ENCODE measurements at places on chromosomes 12 and 14. TPM values are rescaled to one million over a fixed set of nuclear protein-coding genes. Genes with fewer than 3 reads are reported as not detected.

Gene TMEM116
- total RNA-seq, result 17.1 TPM

Gene RILPL2
- total RNA-seq, result 15.4 TPM

Gene CABP1
- 0.29 TPM for total RNA-seq

Gene ARHGAP9
- 88.4 TPM for total RNA-seq

Gene CD163L1
- total RNA-seq, result not detected

Gene TAS2R42
- total RNA-seq, result not detected

Gene TTC9
- total RNA-seq, result 9.5 TPM

Gene SMOC1
- not detected for total RNA-seq

Gene PPP4R4
- 17.0 TPM for total RNA-seq

Gene SLC17A8
- not detected for total RNA-seq

Gene DPY19L2
- total RNA-seq, result 0.34 TPM

Gene ADAMTS20
- total RNA-seq, result not detected

Gene HSPB8
- not detected for total RNA-seq

Gene A2M
- not detected for total RNA-seq

- no peak for DNase-seq
Observed at GRCh38 chr12:118206107-118206412, 70.1 kb downstream of the PEBP1 start.

DNA sequence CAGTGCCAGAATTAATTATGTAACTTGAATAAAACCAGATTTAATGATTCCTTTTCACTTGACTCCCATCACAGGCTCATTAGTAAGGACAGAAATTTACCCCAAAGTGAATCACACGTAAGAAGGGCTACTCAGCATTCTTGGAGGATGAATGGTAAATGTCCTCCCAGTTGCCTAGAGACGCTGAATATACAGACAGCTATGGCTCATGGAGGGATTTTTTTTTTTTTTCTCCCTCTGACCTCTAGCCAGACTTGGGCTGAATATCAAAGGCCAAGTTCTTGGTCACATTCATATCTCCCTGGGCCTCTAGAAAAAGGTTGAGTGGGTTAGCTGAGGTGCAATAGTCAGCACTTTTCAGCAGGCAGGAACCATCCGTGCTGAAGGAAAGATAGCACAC lies 77.5 kb downstream of the PHLDA1 start:
- no peak for DNase-seq

GRCh38 chr12:112543751-112544150 lies 125.0 kb downstream of the PTPN11 start:
- no peak for DNase-seq

- DNase-seq, result no peak
Observed at GRCh38 chr12:103373088-103373523, 122.7 kb downstream of the C12orf42 start.

- DNase-seq, result no peak
Observed at GRCh38 chr12:50211392-50212070, 44.4 kb upstream of the CERS5 start.

DNA sequence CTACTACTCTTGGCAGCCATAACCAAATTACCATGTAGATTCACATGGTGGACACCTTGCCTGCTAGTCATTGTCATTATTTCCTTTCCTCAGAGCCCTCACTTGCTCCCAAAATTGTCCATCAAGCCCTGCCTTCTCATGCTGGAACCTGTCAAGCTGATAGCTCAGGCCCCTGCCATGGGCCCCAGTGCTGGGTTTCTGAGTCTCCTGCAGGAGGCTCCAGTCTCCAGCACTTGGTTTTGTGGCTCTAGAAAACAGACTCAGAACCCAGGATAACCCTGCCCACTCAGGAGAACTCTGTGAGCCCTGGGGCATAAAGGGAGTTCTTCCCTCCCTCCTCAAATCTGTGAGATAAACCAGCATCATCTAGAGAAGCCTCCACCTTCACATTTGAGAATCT lies 10.8 kb downstream of the KRT71 start:
- no peak for DNase-seq

GRCh38 chr12:45774508-45775162 lies 45.1 kb downstream of the ARID2 start:
- no peak for DNase-seq

- DNase-seq, result no peak
Observed at GRCh38 chr14:43568022-43568421, 939.1 kb downstream of the FSCB start.

DNA sequence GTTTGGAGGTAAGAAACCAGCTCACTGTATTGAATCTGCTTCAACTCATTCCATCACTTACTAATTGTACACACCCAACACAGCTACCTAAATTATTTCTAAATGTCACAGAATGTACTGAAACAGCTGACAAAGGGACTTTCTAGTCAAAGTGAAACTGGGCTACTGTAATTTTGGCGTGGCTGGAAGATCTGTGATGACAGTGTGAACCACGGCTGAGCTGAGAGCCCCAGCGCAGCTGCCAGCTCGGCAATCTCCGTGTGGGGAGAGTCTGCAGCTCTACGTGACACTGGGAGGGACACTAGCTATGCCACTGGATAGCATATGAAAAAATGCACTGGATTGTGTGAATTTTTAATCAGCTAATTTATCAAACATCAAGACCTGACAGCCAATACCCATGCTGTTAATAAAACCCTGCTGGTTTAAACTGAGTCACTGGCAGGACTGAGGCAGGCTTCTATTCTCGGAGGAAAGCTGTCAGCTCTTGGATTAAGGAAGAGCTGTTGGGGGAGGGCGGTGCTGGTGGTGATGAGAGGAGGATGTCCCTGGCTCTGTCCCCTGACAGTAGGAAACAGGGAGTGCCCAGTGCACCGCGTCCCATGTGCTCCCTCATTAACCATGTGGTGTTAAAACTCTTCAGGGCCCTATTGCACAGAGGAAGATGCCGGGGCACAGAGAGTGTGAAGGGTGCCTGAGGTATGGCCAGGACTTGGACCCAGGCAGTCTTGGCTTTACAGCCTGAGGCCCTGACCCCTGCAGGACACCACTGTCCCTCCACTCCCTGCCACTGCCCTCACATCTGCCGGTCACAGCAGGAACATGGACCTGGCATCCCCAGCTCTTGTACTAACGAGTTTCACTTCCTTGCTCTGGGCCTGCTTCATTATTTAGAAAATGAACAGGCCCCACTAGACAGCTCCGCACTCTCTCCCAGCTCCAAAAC lies 13.3 kb downstream of the SLC15A4 start:
- DNase-seq, result peak; percentile 46

- DNase-seq, result no peak
Observed at GRCh38 chr12:123354600-123354999, 10.0 kb downstream of the SBNO1 start.

- no peak for DNase-seq
Observed at GRCh38 chr12:16346958-16347357, 487 bp upstream of the MGST1 start.

GRCh38 chr12:5945071-5946008 lies at the start of gene ANO2:
Gene ANO2, minus strand, starts transcription at chr12:5945259. Its CDS starts 42 bp downstream, at chr12:5945217.
- DNase-seq, result no peak

- no peak for DNase-seq
Observed at GRCh38 chr14:41297576-41298327, 308.9 kb upstream of the LRFN5 start.

DNA sequence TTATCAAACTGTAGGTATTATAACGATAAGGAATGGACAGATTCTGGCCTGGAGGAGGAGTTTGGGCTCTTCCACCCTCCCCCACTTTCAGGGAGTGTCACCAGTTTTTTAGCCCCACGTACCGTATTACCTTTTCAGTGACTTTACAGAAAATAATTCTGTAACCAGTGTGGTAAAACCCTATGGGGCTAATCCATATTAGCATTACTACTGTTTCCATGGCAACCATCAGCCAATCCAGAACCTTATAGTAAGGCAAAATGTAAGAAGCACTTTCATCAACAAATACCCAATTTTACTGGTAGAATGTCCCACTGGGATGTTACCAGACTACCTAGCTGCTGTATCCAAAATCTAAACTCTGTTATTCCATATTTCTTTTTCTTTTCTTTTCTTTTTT lies 50.7 kb downstream of the BICDL1 start:
- DNase-seq, result no peak

- DNase-seq, result no peak
Observed at GRCh38 chr12:40331886-40332285, 107.1 kb downstream of the LRRK2 start.

GRCh38 chr14:53526200-53526599 lies 373.1 kb upstream of the DDHD1 start:
- no peak for DNase-seq

GRCh38 chr14:95703805-95704204 lies 10.1 kb downstream of the TCL1A start:
- DNase-seq, result no peak

- DNase-seq, result no peak
Observed at GRCh38 chr14:45553981-45554380, 301.0 kb upstream of the MIS18BP1 start.
